Chondrocyte (in vitro differentiated cells): ENCODE measurements at places on chromosomes 2 and 18.

GRCh38 chr2:8022908-8023640, 658.8 kb upstream of the ID2 start:
- no peak for DNase-seq

- no peak for DNase-seq
Measured at GRCh38 chr2:108833219-108833618, 46.6 kb downstream of the CCDC138 start.

DNA sequence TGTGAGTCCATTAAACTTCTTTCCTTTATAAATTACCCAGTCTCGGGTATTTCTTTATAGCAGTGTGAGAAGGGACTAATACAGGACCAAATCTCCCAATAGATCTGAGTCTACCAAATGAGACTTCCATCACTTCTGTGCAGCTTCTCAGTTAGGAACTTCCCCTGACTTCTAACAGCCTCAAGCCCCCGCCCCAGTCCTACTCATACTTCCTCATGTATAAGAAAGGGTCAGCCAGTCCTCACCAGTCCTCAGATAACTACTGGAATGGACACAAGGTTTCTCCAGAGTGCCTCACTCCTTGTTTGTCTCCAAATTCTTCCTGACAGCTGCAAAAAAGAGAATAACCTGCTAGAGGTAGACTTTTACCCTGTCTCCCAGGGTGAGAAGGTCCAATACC, 19.5 kb downstream of the TTC32 start:
- DNase-seq: no peak

DNA sequence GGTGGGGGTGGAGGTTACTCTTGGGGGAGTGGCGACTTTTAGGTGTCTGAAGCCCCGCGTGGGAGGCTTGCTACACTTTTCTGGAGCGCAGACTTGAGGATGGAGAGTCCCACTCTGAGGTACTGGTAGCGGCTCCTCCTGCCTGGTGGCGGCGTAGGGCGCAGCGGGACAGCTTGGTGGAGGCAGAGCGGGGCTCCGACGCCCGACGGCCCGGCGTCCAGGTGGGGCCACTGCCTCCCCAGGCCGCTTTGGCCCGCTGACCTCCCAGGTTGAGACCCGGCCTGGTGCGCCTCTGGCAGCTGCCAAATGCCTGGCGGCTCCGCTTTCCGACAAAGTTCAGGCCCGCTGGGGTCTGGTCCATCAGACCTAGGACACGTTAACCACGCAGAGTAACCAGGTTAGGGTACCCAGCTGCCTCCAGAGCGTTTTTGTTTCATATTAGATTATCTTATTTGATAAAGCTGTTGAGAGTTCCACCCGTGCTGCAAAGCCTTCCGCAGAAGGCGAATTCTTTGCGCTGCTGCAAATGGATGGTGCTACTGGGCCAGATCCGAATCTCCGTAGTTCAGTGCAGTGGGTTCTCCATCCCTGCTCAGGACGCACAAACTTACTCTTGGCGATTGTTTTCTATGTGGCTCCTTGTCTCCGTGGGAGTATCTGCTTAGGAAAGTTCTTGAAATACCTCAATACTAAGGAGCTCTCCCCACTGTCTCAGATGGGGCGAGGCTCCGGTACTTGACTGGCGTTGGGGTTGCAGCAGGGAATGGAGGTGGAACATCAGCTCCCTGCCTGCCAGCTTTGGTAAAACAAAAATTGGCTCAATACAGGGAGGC, 405.9 kb downstream of the XIRP2 start:
- DNase-seq: peak; percentile 80

DNA sequence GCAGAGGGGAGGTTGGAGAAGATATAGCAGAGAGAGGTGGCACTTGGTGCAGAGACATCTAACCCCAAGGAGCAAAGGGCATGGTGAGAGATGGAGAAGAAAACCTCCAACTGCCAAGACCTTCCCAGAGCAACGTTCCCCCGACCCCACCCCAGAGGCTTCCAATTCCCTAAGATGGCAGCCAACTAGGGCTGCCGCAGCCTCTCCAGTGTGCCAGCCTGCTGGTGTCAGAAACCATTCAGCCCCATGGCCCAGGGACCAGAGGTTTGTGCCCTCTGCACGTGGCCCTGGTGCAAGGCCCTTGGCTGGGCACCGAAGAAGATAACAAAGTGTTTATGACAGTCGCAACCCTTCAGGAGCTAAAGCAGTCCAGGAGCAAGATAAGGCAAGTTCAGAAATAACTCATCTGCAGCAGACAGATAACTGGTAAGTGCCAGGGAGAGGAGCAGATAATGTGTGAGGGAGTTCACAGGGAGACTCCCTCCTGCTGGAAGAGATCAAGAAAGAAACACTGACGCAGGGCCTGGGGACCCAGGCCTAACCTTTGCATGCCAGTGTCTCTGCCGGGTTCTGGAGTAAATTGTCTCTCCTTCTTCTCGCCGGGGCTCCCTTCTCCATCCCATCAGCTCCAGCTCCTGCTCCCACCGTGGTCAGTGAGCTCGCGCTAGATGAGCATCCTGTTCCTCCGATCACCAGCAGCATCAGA, 66.1 kb upstream of the ID2 start:
- DNase-seq: peak; percentile 51

DNA sequence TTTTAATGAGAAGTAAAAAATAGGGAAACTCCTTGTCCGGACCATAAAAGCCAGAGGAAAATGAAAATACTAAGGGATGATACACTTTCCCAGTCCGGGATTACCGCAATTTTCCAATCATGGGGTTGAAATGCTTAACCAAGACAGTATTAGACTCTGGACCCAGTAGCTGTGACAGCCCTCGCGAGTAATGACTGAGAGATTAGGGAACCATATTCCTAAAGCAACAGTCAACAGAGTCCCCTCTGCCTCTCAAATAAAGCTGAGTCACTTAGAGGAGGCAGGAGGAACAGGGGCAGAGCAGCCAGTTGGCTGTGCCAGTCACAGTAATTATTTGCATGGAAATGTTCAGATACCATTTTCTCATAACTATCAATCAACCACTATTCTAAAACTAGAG, 34.8 kb downstream of the GPATCH11 start:
- DNase-seq: no peak

DNA sequence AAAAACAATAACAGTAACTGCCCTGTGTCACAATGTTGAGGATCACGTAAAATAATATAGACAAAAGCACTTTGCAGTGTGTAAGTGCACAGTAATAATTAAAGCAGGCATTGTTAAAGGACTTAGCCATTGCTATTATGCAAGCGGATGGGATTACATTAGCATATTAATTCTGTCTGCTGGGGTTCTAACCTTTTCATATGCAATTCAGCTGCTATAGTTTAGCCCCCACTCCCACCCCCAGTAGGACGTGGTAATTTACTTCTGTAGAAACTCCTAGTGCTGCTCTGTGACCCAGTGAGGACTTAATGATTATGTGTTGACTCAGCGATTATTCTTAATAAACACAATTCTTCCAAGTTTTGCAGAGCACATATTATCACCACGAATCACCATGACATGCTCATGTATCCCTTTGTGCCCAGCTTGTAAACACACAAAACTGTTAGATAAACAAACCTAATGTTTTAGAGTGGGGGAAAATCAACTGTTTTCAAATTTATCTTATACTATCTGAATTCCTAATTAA, 5.1 kb upstream of the ADAM23 start:
- DNase-seq: no peak

GRCh38 chr2:46460241-46460921, 19.0 kb upstream of the TMEM247 start:
- DNase-seq: no peak

DNA sequence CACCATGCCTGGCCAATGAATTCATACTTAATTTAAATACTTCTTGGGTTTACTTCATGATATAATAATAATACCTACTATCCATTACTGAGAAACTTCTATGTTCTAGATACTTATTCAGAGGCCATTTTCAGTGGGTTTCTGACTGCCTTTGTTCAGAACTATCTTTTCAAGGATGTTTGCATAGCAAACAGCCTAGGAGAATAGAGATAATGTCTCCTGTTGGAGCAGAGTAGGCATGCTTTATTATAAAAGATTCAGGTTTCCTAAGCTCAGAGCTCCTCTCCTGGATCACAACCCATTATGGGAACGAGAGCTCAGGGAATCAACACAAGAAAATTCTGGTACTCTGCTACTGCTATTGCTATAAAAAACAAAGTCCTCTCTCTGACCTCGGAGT, 11.1 kb downstream of the FASTKD1 start:
- DNase-seq: no peak

GRCh38 chr2:175579646-175580045, 398.1 kb upstream of the ATP5MC3 start:
- DNase-seq: no peak

GRCh38 chr2:155747531-155747930, 585.0 kb downstream of the NR4A2 start:
- DNase-seq: no peak

- DNase-seq: no peak
Measured at GRCh38 chr2:136741471-136741870, 23.9 kb upstream of the THSD7B start.

GRCh38 chr2:220767591-220768255, 804.4 kb downstream of the EPHA4 start:
- DNase-seq: no peak

DNA sequence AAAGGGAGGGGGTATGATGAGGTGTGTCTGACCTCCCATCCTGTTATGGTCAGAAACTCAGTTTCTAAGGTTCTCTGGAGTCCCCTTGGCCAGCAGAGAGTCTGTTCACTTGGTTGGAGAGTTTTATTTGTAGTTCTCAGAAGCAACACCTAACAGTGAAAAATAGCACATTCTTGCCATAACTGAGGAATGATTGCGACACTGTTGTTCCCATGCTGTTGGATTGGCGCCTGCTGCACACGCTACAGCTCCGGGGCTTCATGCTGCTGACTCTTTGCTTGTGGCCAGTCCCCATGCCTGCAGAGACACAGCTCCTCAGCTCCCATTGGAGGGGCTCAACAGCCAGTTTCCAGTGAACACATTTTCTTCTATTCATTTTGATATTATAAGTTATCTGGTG, 42.1 kb downstream of the TPGS2 start:
- no peak for DNase-seq

DNA sequence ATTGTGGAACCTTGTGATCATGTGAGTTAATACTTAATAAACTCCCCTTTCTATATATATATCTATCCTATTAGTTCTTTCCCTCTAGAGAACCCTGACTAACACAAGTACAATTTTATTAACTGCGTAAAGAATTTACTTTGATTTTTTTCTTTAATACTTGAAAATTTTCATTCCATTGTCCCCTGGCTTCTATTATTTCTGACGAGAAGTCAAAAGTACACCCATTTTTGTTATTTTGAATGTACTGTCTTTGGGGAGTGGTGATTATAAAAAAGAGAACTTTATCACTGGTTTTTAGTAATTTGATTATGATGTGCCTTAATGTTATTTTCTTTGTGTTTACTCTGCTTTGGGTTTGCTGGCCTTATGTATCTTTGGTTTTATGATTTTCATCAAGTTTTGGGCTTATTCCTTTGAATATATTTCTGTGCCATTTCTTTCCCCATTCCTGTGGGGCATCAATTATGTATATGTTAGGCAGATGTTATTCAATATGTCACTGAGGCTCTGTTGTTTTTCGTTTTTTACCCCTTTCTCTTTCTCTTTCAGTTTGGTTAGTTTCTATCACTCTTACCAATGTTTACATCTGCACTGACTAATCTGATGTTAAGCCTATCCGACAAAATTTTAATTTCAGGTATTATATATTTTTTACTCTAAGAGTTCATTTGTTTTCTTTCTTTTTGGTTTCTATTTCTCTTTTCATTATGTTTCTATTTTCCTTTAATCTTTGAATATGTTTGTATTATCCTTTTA, 271.4 kb downstream of the CAMKMT start:
- no peak for DNase-seq

DNA sequence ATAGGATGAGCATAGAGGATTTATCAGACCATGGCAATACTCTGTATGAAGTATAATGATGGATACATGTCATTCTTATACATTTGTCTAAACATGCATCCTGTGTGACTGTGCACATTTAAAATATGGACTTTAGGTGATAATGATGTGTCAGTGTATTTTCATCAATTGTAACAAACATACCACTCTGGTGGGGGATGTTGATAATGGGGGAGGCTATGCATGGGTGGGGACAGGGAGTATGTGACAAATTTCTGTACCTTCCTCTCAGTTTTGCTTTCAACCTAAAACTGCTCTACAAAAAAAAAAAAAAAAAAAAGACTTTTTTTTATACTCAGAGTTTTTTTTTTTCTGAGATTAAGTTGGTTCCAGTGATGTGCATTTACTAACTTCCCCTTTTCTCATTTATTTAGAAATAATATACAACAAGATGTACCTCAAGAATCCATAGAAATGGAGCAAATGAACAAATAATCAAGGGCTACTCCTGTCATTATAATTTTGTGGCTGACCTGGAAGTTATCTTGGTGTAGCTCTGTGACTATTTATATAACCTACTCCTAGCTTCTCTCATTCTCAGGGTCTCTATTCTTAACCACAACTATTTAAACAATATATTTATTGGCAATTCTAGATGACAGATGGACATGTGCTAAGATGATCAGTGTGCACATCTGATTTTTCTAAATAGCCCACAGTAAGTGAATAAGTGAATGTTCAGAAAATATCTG, 108.9 kb upstream of the ITGA4 start:
- no peak for DNase-seq

GRCh38 chr2:42138163-42139015, 30.8 kb upstream of the EML4 start:
- no peak for DNase-seq

DNA sequence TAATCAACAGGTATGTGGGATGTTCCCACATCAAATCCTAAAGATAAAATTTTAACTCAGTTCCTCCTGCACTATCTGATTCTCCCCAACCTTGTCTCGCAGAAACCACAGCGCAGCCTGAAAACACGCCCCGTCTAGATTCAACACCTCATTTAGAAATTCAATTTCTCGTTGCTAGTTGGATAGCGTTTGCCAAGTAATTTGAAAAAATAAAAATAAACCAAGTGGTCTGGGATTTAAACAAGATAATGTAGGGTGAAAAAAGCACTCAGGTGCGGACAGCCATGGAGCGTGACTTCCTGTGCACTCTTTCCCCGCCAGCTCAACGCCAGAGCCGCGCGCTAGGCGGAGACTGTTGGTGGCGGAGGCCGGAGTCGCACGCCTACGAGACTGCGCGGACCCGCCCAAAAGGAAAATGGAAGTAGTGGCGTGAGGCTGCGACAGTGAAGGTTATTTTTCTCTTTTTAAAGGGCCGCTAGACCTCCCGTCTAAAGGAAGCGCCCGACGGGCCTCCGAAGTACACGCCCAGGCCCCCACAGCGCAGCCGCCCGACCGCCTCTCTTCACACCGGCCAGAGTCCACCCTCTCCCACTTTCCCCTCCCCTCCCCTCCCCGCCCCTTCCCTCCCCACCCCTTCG, 615 bp upstream of the CCNT2 start:
- no peak for DNase-seq

DNA sequence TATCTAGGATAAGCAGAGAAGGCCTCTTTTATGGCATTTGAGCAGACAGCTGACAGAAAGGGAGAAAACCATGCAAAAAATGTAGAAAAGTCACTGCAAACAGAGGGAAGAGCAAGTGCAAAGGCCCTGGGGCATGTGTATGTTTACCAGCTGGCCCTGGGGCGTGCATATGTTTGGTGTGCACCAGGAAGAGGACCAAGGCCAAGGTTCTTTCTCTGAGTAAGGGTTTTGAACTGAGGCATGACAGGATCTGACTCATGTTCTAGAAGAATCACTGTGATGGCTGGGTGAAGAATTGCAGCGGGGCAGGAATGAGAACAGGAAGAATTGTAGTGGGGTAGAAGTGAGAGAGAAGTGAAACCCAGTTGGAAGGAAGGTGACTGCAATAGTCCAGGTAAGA, 69.6 kb downstream of the STEAP3 start:
- DNase-seq: no peak

- DNase-seq: no peak
Measured at GRCh38 chr2:125004106-125004800, 979.2 kb downstream of the CNTNAP5 start.

GRCh38 chr2:231800493-231801091, 14.3 kb downstream of the COPS7B start:
- no peak for DNase-seq

- no peak for DNase-seq
Measured at GRCh38 chr2:215937190-215937589, 76.2 kb downstream of the MREG start.
